ENCODE measurements at places on chromosomes 5 and 9.

- DNase-seq, result peak; percentile 47
Measured at GRCh38 chr5:176533894-176534611, 3.1 kb downstream of the RNF44 start.

DNA sequence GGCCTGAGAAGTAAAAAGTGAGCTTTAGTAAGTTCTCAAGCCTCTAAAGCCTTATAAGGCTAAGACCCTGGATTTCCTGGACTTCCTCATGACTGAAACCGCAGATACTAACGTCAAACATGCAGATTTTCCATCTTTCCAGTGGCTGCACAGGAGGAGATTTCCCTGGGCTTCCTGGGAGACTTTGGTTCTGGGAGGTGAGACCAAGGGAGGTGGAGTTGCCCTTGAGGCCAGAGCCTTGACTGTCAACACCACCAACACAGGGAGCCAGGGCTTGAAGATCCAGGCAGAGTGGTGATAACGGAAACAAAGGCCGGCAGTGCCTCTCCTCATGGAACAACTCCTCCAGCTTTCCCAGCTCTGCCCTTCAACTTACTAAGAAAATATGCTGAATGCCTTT is 144.7 kb upstream of the LRRTM2 start:
- no peak for DNase-seq

- no peak for DNase-seq
Measured at GRCh38 chr5:179192891-179193470, 132.8 kb downstream of the ZNF354C start.

DNA sequence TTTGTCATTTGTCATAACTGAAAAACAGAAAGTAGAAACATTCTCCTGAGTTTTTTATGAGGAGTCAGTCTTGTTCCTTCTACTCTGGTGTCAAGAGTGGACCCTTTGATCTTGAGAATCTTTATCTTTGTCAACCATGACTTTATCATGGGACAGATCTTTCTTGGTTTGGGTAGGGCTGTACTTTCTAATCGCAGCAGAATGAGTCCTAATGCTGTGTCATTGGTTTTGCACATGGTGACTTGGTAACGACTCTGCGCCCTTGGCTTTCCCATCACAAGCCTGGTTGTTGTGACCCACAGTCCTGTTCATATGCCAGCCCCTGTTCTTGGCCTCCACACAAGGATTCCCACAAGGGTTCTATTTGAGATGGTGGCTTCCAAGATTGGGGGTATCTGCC is 45.6 kb downstream of the AOPEP start:
- DNase-seq, result no peak

DNA sequence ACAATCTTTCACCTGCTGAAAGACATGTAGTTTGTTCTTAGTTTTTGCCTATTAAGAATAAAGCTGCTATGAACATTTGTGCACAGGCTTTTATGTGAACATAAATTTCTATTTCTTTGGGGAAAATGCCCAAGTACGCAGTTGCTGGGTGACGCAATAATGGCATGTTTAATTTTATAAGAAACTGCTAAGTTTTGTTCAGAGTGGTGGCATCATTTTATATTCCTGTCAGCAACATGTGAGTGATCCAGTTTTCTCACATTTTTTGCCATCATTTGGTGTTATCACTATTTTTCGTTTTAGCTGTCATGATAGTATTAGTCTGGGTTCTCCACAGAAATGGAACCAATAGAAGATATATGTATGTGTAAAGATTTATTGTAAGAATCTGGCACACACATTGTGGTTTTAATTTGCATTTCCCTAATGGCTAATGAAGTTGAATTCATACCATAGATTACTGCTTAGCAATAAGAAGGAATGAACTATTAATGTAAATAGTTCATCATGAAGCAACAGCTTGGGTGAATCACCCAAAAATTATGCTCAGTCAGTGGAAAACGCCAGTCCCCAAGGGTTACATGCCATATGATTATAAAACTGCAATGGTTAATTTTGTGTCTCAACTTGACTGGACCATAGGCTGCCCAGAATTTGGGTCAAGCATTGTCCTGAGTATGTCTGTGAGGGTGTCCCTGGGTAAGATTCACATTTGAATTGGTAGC is 358.6 kb downstream of the MSX2 start:
- DNase-seq, result no peak

DNA sequence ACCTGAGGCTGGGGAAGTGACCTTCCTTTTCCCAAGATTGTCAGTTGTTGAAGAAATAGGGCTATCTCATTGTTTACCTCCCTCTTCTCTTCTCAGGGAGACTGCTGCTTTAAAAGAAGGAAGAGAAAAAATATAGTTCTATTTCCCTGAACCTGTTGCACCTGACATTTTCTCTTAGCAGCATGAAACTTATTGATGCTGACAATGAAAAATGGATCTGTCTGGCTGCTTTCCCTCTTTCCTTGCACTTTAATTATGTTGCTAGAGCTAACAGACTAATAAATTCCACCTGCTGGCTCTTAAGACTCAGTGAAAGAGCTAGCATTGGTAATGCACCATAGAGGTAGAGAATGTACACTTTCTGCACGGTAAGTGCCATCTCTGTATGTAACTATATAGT is 6.2 kb upstream of the CKMT2 start:
- DNase-seq, result no peak

GRCh38 chr5:103424453-103425205 is 138.0 kb downstream of the NUDT12 start:
- DNase-seq, result no peak

GRCh38 chr9:89497257-89497963 is 503 bp downstream of the SEMA4D start:
- peak; percentile 68 for DNase-seq

GRCh38 chr5:94153736-94154450 is 412.5 kb upstream of the POU5F2 start:
- no peak for DNase-seq

- DNase-seq, result peak; percentile 58
Measured at GRCh38 chr9:121735065-121735792, 83.8 kb downstream of the DAB2IP start.

DNA sequence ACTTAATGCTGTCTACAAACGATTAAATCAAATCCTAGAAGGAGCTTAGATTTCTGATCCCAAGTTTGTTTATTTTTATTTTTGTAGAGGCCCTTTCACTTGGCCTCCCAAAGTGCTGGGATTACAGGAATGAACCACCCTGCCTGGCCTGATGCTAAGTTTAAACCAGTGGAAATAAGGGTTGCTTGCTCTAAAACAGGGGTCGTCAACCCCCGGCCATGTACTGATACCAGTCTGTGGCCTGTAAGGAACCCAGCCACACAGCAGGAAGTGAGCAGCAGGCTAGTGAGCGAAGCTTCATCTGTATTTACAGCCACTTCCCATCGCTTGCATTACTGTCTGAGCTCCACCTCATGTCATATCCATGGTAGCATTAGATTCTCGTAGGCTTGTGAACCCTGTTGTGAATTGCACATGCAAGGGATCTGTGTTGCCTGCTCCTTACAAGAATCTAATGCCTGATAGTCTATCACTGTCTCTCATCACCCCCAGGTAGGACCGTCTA is 11.4 kb downstream of the TTC1 start:
- DNase-seq, result no peak

GRCh38 chr9:105223544-105224140 is 20.8 kb upstream of the SLC44A1 start:
- DNase-seq, result no peak
